ENCODE measurements at places on chromosomes 16 and 17.

GRCh38 chr16:72649254-72649944 lies 398.5 kb downstream of the ZFHX3 start:
- no peak for DNase-seq

DNA sequence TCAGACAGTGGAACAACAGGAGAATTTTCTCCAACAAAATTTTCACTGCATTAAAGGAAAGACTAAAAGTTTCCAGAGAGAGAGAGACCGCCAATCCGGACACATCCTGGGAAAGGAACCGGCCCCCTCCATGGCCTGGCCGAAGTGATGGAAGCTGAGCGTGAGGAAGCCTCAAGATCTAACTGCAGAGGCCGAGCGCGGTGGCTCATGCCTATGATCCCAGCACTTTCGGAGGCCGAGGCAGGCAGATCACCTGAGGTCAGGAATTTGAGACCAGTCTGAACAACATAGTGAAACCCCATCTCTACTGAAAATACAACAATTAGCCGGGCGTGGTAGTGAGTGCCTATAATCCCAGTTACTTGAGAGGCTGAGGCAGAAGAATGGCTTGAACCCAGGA lies 3.9 kb downstream of the CTRB2 start:
- no peak for DNase-seq

- no peak for DNase-seq
Measured at GRCh38 chr17:82300707-82301270, 16.6 kb downstream of the CD7 start.

DNA sequence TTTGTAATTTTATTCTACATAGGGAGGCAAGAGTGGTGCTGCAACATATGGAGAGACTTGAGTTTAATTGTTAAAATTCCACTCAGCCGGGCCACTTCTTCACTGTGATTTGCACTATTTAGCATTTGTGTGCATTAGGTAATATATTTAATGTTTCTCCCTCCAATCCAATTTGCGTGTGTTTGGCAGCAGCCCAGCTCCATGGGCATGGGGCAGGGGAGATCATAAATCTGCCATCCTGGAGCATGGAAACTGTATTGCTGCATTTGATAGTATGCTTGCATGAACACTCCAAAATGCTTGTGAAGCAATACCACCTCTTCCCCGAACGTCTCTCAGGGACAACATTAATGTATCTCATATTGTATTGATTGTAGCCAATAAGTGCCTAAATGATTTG lies 339.1 kb upstream of the RBFOX1 start:
- no peak for DNase-seq

GRCh38 chr16:90077757-90078578 lies 837 bp upstream of the PRDM7 start:
- DNase-seq: no peak

- DNase-seq: no peak
Measured at GRCh38 chr17:80805032-80805751, 186.4 kb upstream of the CHMP6 start.

- no peak for DNase-seq
Measured at GRCh38 chr16:81251871-81252270, 13.4 kb downstream of the BCO1 start.
